ENCODE measurements at places on chromosomes 7 and 10.

- DNase-seq = no peak
Measured at GRCh38 chr10:71075086-71075758, 137.1 kb upstream of the UNC5B start.

GRCh38 chr7:27157702-27158431 is 1.4 kb upstream of the HOXA7 start:
- no peak for DNase-seq

DNA sequence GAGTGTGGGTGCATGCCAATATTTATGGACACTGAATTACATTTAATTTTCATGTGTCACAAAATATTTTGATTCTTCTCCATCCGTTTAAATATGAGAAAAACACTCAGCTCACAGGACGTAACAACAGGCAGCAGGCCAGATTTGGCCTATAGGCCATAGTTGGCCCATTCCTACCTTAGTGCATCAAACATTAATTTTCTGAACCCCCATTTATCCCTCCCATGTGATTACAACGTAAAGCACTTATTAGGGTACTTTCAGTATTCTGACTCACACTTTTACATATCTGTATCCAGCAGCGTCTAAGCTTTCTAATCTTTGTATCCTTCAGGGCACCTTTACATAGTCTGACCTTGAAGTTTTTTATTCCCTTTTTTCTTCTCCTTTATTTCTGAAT is 4.0 kb downstream of the IDI1 start:
- DNase-seq = no peak

GRCh38 chr10:48768144-48768766 is 83.6 kb downstream of the WDFY4 start:
- DNase-seq = no peak

DNA sequence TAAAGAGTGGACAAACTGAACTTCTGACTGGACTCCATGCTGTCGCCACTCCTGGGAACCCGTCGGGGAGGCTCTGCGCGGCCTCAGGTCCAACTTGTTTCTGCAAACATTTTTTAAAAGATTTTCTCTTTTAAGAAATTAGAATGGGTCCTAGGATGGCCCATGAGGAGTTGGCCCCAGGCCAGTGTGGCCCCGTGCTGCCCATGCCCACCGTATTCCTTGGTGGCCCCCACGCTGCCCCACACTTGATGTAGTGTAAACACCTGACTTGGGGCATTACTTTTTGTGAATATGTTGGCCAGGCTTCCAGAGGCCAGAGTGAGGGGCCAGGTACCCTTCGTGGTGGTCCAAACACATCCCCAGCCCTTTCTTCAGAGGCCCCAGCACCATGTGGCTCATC is 19.3 kb downstream of the ZNF316 start:
- DNase-seq = no peak

- DNase-seq = no peak
Measured at GRCh38 chr10:119022846-119023552, 6.5 kb upstream of the NANOS1 start.

DNA sequence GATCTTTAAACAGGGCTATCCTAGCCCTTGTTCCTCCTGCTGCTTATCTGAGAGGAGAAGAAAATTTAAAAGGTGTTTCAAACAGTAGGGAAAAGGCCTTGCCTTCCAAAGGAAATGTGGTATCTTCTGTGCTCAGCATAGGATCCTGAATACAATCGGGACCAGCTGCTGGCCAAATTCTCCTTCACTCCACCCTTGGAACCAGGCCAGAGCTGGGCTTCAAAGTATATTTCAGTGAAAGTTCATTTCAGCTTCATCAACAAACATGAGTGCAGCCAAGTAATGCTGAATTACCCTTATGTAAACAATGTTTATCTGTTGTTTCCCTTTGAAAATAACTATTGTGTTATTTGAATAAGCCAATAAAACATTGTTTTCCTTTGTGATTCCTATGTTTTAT is 146.5 kb upstream of the MEOX2 start:
- DNase-seq = no peak

DNA sequence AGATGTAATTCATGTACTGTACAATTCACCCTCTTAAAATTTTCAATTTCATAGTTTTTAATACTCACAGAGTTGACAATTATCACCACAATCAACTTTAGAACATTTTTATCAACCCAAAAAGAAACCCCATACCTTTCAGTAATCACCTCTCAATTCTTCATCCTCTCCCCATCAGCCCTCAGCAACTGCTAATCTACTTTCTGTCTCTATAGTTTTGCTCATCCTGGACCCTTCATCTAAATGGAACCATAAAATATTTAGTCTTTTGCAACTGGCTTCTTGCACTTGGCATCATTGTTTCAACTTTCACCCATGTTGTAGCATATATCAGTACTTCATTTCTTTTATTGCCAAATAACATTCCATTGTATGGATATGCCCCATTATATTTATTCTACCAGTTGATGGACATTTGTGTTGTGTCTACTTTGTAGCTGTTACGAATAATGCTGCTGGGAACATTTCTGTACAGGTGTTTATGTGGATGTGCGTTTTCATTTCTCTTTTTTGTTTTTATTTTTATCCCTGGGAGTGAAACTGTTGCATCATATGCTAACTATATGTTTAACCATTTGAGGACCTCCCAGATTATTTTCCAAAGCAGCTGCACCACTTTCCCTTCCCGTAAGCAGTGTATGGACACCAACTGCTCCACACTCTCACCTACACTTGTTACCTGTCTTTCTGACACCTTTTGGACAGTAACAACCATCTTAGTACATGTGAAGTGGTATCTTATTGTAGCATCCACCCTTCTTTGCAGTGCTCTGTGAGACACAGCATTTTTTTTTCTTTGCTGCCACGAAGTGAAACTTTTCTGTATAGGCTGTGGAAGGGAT is 65.4 kb upstream of the APBB1IP start:
- DNase-seq = no peak

DNA sequence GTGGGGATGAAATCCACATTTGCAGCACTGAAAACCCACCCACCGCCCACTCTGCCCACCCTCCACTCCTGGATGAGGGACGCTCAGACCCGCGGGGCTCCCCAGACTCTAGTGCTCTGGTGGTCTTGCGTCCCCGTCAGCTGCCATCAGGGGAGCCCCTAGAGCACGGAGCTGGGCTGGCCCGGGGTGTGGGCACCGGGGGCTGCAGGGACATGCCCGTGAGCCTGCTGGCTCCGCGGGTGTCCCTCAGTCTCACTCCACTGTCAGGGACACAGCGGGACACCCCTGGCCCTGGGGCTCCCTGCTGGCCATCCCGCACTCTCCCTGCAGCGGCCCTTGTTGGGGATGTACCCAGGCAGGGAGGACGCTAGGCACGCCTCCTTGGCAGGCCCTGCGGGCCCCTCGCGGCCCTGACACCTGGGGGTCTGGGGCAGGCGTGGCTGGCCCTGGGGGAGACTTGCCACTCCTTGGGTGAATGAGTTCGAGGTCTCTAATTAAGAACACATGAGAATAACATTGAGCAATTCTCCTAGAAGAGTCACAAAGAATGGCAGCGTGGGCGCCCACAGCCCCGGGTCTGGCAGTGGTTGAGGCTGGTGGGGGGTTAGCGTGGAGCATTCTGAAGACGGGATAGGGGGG is 64.2 kb downstream of the CFAP46 start:
- no peak for DNase-seq

GRCh38 chr10:132697578-132698200 is 88.3 kb downstream of the NKX6-2 start:
- DNase-seq = no peak

- no peak for DNase-seq
Measured at GRCh38 chr7:7990441-7990761, 21.8 kb downstream of the GLCCI1 start.

DNA sequence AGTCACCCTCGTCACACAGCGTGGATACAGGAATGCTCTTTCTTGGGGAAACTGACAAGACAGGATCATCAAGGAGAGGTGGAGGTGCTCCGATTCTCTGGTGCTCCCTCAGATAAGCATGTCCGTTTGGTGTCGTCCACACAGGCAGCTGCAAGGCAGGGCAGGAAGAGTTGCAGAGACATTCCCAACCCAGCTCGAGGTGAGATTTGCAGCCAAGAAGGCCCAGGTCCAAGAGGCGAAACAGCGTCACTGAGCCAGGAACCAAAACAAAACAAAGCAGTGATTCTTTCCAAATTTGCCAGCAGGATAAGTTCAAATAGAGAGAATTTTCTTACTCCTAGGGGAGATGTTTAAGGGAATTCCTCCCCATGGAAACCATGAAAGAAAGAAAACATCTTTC is 386.5 kb upstream of the PFKP start:
- no peak for DNase-seq

- no peak for DNase-seq
Measured at GRCh38 chr10:3150961-3151360, 21.6 kb downstream of the PITRM1 start.

DNA sequence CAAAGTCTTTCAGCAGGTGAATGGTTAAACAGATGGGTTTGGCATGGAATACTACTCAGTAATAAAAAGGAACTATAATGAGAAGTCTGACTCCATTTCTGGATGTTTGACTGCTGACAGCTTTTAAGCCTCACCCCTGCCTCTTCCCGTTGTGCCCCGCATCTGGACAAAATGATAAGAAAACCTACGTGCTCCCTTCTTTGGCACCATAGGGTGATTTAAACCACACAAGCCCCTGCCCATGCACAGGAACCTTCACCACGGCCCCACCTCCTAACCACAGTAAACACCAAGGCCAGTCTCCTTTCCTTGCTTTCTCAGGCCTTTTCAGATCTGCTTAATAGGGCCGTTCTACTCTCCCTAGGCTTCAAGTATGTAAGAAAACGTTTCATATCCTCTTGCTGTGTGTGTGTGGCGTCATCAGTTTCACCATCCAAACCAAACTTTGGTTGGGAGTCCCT is 47.1 kb upstream of the UBN2 start:
- no peak for DNase-seq

- no peak for DNase-seq
Measured at GRCh38 chr7:28044825-28045224, 135.8 kb downstream of the JAZF1 start.

DNA sequence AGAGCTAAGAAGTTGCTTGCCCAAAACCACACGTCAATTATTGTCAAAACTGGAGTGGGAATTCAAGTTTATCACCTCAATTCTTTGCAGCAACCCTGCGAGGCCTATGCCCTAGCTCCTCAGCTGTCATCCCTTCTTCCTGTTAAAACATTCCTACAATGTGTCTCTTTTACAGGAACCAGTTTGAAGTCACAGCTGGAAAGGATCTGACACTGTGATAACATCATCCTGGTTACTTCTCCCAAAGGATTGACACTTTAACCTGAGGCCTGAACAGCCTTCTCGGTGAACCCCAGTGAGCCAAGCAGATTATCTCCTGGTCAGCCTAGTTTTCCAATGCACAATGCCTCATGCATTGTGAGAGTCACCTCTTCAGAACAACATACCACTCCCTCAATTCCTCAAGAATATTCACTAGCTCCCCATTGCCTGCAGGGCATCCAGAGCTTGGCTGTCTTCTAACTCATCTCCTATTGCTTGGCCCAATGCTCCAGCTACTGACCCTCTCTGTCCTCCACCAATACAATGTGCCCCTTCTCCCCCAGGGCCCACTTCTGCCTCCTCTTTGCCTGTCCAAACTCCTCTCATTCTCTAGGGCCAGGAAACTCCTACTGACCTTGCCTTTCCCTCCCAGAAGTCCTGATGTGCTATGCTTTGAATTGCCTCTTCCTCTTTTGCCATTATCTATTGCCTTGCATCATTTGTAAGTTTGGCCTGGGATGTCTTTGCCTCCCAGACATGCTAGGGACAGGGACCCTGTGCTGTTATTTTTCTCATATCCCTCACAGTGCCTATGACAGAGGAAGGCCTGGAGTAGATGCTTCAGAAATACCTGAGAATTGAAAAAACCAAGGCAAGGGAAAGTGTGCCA is 10.4 kb upstream of the DLG5 start:
- DNase-seq = no peak

- DNase-seq = no peak
Measured at GRCh38 chr7:142196066-142196840, 61.6 kb downstream of the PRSS58 start.

DNA sequence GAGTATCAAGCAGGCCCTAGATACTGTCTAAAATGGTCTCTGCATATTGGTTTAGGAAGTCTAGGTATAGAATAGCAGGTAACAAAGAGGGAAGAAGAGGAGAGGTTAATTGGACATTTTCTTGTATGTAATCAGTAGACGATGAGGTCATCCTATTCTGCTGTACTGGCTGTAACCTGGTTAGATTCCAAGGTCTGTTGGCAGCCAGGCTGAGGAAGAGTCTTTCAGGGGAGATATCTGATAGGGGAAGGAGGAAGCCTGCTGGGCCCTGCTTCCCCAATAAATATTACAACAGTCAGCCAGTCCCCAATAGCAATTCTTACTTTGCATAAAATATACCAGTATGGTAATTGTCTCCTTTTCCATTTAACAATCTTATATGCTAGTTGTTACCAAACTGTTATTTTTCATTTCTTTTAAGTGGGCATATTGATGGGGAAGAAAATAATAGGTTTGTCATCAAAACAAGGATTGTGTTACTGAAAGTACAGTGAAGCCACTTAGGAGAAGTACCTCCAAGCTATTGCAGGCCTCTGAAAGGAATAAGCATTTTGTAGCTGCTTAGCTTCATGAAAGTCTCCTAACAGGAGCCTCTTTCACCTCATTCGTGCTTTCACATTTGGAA is 186.4 kb downstream of the LRRC4 start:
- no peak for DNase-seq

GRCh38 chr7:51129527-51130472 is 186.8 kb downstream of the COBL start:
- no peak for DNase-seq

DNA sequence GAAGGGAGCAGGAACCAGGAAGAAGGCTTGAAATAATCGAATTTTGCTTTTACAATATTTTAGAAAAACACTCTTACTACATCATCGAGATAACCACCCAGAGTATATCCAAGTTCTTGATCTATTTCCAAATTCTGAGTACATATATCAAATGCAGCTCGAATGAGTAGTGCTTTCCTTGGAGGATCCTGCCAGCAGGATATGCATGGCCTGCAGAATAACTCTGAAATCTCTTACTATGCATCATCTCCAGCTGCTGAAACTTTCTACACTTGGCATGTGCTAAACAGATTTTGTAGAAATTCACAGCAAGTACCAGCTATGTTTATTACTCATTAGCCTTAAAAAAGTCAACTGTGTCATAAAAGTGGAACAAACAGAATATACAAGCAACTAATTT is 44.0 kb upstream of the ANK3 start:
- no peak for DNase-seq

DNA sequence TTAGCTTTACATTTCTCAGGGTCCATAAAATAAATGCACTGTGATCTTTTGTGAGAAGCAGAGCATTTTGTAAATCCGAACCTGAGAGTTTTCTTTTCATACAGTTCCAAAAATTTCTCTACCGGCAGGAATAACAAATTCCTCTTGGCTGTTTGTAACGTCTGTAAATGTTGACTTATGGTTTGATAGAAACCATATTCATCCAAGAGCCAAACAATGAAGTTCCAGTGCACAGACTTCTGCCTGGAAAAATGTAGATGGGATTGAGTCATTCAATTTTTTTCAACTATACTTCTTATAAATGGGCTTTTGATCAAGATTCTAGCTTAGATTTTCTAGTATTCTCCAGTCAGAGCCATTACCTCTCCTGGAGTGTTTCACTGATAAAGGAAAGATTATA is 530.6 kb downstream of the TFEC start:
- no peak for DNase-seq

- DNase-seq = no peak
Measured at GRCh38 chr10:5732141-5732540, 47.5 kb downstream of the TASOR2 start.

Data from activated naive CD4-positive, alpha-beta T cell (primary cell).